ENCODE measurements at places on chromosomes 6 and 20. TPM values are rescaled to one million over a fixed set of nuclear protein-coding genes. Genes with fewer than 3 reads are reported as not detected.

GRCh38 chr6:111329882-111330633, 153.0 kb downstream of the REV3L start:
- H3K27ac ChIP-seq: no peak overlapping the region
- no peak for DNase-seq
- H3K4me1 ChIP-seq: no peaks in the 10 kb centered on the region
- peaks cover 5% of the 10 kb centered on the region for H3K36me3 ChIP-seq
- no peaks in the 10 kb centered on the region for H3K27me3 ChIP-seq

DNA sequence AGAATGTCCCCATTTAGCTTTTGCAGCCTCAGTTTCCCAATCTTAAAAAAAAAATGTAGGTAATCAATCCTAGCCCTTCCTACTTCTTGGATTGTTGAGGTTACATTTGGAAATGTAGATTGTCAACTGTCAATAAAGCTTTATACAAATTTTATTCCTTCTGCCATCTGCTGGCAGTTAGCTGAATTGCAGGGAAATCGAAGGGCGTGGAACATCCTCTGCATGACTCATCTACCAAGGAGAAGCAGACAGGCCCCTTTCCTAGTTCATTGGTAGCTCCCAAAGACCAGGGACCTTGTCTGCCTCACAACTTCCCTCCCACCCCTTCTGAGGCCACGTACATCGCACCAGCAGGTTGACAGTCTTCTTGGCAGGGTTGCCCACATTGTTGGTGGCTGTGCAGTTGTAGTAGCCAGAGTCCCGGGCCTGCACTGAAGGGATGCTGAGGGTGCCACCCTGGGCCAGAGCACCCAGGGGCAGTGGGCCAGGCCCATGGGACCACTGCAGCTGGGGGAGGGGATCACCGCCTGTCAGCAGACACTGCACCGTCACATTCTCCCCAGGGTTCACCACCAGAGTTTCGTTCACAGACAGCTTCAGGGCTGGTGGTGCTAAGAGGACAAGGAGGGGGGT, 43.6 kb downstream of the MDGA1 start:
- no peak for DNase-seq
- H3K4me1 ChIP-seq: no peaks in the 10 kb centered on the region
- H3K36me3 ChIP-seq: no peaks in the 10 kb centered on the region
- no peak overlapping the region for H3K4me3 ChIP-seq
- H3K27me3 ChIP-seq: no peaks in the 10 kb centered on the region
- H3K27ac ChIP-seq: no peak overlapping the region

GRCh38 chr20:35101620-35102019, 9.0 kb upstream of the TRPC4AP start:
- H3K27ac ChIP-seq: no peak overlapping the region
- DNase-seq: no peak
- no peaks in the 10 kb centered on the region for H3K27me3 ChIP-seq
- no peaks in the 10 kb centered on the region for H3K4me1 ChIP-seq
- no peaks in the 10 kb centered on the region for H3K36me3 ChIP-seq

ESR1 gene
- total RNA-seq: 103 TPM

RTN4IP1 gene
- total RNA-seq: 5.9 TPM

DNA sequence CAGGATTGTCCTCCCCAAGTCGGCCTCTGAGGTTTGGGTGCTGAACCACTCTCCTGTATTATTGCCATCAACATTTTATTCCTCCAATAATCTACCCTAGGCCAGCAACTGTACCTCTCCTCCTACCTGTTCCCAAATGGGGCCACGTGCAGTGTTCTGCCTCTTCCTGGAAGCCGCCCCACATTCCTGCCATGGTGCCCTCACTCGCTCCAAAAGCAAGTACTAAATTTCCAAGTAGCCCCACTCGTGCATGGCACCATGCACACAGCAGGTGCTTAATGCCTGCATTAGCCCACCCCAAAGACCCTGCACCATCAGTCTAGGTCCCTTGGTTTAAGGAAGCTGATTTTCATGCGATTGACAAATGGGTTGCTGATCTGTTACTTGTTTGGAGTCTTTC, 147.8 kb downstream of the NFATC2 start:
- no peaks in the 10 kb centered on the region for H3K36me3 ChIP-seq
- H3K4me1 ChIP-seq: no peaks in the 10 kb centered on the region
- H3K27me3 ChIP-seq: no peaks in the 10 kb centered on the region
- DNase-seq: no peak

- DNase-seq: no peak
- no peaks in the 10 kb centered on the region for H3K27me3 ChIP-seq
- no peak overlapping the region for H3K4me3 ChIP-seq
- no peaks in the 10 kb centered on the region for H3K4me1 ChIP-seq
- H3K36me3 ChIP-seq: no peaks in the 10 kb centered on the region
- H3K27ac ChIP-seq: no peak overlapping the region
Measured at GRCh38 chr6:129252377-129253071, 369.6 kb downstream of the LAMA2 start.

GRCh38 chr20:40686893-40687292, 2.1 kb downstream of the MAFB start:
- H3K27me3 ChIP-seq: peaks cover 9% of the 10 kb centered on the region
- no peaks in the 10 kb centered on the region for H3K4me1 ChIP-seq
- H3K36me3 ChIP-seq: no peaks in the 10 kb centered on the region
- H3K4me3 ChIP-seq: peak overlapping the region; percentile 46
- H3K27ac ChIP-seq: no peak overlapping the region
- DNase-seq: no peak

DNA sequence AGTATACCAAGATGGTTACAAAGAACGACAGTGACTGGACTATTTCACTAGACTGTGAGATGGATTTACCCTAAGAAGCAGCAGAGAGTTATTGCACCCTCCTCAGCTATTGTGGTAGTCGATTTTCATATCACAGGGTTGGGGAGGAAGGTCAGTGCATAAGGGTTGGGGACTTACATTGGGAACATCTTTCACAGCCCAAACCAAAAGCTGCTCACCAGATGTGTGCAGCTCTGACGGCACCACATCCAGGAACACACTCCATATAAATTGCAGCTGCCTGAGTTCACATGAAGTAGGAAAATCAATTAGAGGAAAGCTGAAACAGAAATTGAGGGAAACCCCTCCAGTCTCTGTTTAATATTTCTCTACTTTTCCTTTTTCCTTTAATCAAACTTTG, 470.5 kb upstream of the NRSN1 start:
- H3K4me1 ChIP-seq: no peaks in the 10 kb centered on the region
- DNase-seq: no peak
- no peaks in the 10 kb centered on the region for H3K36me3 ChIP-seq
- H3K4me3 ChIP-seq: no peak overlapping the region

DNA sequence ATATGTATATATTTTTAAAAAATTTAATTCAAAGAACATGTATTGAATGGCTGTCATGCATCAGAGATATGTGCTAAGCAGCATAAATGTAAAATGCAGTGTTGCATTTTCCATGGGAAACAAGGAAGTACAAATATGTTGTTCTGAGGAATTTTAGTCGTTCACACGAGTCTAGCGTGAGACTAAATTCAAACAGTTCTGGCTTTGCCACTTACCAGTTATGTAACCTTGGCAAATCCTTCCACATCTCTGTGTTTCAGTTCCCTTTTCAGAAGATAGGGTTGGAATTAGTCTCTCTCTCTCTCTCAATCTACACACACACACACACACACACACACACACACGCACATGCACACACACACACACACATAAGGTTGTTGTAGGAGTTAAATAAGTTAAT, 305.4 kb downstream of the UTRN start:
- no peaks in the 10 kb centered on the region for H3K36me3 ChIP-seq
- H3K4me1 ChIP-seq: no peaks in the 10 kb centered on the region
- no peak overlapping the region for H3K4me3 ChIP-seq
- no peak overlapping the region for H3K27ac ChIP-seq

TEAD3 gene
- total RNA-seq: 16.8 TPM

GRCh38 chr20:1536893-1537730, 20.4 kb downstream of the SIRPD start:
- no peak for DNase-seq
- H3K36me3 ChIP-seq: no peaks in the 10 kb centered on the region
- no peaks in the 10 kb centered on the region for H3K4me1 ChIP-seq
- no peaks in the 10 kb centered on the region for H3K27me3 ChIP-seq
- no peak overlapping the region for H3K27ac ChIP-seq

STMND1 gene
- not detected for total RNA-seq

- H3K36me3 ChIP-seq: no peaks in the 10 kb centered on the region
- H3K4me1 ChIP-seq: no peaks in the 10 kb centered on the region
- H3K4me3 ChIP-seq: no peak overlapping the region
- no peak for DNase-seq
Measured at GRCh38 chr20:6612606-6612923, 154.9 kb upstream of the BMP2 start.

DNA sequence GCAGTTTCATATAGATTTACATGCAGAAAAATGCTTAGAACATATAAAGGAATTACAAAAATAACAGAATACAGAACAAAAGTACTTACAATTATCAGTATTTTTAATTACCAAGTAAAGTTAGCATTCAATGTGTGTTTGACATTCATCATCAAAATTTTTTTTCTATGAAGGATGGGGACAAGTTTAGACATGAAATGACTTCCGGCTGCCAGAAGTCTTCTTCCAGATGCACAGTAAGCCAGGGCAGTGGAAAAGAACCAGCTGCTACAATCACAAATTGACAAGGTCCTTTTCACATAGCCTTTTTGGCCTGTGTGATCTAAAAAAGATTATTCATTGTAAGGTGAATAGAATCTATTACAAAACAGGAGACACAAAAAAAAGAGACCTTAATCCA, 73.8 kb downstream of the HUS1B start:
- H3K27ac ChIP-seq: no peak overlapping the region
- no peaks in the 10 kb centered on the region for H3K4me1 ChIP-seq
- no peaks in the 10 kb centered on the region for H3K36me3 ChIP-seq
- DNase-seq: no peak

DNA sequence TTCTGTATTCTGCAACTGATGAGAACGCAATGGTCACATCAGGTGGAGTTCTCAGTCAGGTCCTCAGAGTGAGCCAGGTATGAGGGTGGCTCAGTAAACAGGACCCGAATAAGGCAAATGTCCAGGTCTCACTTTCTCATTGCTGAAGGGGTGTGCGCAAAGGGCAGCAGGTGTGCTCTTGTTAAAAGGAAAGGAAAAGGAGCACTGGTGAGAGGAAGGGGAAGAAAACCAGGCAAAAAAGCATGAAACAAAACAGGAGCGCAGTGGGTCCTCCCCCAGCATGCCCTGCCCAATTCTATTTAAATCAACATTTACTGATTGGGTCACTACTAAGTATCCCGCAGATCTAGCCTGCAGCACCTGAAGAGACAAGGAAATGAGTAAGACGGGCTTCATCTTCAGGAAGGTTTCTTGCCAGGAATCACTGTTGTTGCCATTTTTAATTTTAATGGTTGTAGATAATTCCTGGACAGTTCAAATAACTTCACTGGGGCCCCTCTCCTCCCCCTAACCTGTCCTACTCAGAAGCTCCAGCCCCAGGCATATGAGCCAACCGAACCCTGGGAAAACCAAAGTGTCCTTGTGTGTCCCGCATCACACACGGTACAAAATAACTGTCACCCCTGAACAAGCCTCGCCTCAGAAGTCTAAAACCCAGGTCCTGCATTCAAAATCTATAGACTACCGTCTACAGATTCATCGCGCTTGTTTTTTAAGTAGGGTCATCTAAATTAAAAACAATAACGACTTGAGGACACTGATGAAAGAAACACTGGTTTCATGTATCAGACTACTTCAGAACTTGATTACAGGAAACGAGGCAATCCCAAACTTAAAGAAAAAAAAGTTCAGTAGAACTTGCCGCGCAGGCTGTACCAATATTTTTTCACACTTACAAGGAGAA, 980 bp downstream of the MBOAT1 start:
- no peaks in the 10 kb centered on the region for H3K27me3 ChIP-seq
- H3K4me3 ChIP-seq: peak overlapping the region; percentile 79
- DNase-seq: no peak
- H3K36me3 ChIP-seq: no peaks in the 10 kb centered on the region

GRCh38 chr6:163707387-163708355, 293.2 kb downstream of the QKI start:
- H3K4me1 ChIP-seq: no peaks in the 10 kb centered on the region
- no peak for DNase-seq
- H3K27ac ChIP-seq: peak overlapping the region; percentile 2
- H3K27me3 ChIP-seq: no peaks in the 10 kb centered on the region

GRCh38 chr6:146574211-146574610, 24.6 kb upstream of the ADGB start:
- H3K36me3 ChIP-seq: no peaks in the 10 kb centered on the region
- no peak overlapping the region for H3K4me3 ChIP-seq
- no peak for DNase-seq

DNA sequence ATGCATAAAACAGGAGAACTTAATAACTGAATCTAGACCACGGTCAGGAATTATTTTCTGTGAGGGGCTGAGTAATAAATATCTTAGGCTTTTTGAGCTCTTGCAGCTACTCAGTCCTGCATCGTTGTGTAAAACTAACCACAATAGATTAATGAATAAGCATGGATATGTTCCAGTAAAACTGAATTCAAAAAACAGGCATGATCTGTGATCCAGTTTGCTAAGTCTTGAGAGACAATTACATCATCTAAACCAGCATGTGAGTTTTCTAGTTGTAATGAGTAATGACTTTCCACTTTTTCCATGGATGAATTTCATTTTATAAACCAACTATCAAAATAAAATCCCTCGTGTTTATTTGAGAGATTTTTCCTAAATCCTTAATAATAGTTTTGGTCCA, 336.8 kb downstream of the RFPL4B start:
- no peak for DNase-seq
- H3K4me1 ChIP-seq: no peaks in the 10 kb centered on the region
- H3K4me3 ChIP-seq: no peak overlapping the region
- H3K27ac ChIP-seq: no peak overlapping the region

- DNase-seq: peak; percentile 10
- no peak overlapping the region for H3K27ac ChIP-seq
- no peaks in the 10 kb centered on the region for H3K4me1 ChIP-seq
Measured at GRCh38 chr20:25281541-25281991, 33.7 kb downstream of the PYGB start.

DNA sequence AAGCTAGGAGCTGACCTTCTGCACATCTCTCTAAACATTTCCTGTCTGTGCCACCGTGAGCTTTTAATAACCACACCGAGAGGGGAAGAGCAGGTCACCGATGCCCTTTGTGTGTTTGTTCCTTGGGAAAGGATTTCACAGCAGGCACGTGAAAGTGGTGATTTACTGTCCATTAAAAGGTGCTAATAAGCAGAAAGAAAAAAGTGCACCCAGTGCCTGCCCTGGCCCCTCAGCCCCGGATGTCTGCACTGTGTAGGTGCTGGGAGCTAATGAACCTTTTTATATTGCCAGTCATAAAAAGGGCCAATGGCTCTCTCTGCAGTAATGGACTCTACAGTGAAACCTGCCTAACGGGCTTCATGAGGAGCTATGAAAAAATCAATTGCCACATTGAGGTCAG, 312.6 kb downstream of the C6orf118 start:
- H3K27ac ChIP-seq: no peak overlapping the region
- H3K36me3 ChIP-seq: no peaks in the 10 kb centered on the region
- no peak for DNase-seq

DNA sequence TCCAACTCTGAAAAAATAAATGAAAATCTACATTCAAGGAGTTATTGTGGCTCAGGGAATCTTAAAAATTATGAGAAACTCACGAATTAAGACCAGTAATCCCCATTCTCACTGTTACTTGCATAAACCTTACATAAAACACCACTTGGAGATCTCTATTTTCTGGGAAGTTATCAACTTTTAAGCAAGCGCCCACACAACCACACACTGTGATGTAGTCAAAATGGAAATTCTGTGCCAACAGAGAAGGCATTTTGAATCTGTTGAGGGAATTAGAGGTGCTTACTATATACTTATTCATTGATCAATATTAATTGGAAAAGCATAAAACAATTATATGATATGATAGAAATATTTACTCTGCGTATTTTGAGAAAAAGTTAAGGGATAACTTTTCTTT, 58.7 kb downstream of the HAO1 start:
- H3K27ac ChIP-seq: no peak overlapping the region
- DNase-seq: no peak
- no peak overlapping the region for H3K4me3 ChIP-seq
- no peaks in the 10 kb centered on the region for H3K36me3 ChIP-seq
- no peaks in the 10 kb centered on the region for H3K4me1 ChIP-seq

BPIFB1 gene
- 0.21 TPM for total RNA-seq

ADA gene
- total RNA-seq: 3.1 TPM

CAP2 gene
- 13.1 TPM for total RNA-seq

Data from uterus (tissue), 4 donors.